ENCODE measurements at places on chromosomes 2 and 18. TPM values are rescaled to one million over a fixed set of nuclear protein-coding genes. Genes with fewer than 3 reads are reported as not detected.

Gene CIB4
- total RNA-seq, result not detected

DNA sequence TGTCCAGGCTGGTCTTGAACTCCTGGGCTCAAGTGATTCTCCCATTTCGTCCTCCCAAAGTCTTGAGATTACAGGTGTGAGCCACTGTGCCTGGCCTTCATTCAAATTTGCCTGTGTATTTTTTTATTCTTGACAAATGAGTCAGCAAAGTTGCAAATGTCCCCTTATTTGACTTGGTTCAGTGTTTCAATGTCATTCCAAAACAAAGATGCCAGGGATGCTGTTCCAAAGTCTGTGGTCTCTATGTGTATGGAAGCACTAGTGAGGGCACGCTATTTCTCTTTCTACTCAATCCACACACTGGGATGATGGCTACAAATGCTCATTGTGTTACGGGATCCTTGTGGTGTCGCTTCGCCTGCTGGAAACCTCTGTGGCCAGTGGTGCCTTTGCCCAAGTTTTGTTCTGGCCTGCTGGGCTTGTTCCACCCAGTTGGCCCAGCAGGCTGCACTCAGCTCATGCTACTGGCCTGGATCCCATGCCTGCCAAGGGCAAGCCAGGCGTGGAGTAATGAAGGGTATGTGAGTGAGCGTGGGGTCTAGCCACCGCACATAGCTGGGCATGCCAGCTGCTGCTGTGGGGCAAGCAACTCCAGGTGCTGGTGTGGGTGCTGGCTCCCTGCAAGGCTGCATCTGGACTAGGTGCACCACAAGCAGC lies 35.6 kb downstream of the FBXO48 start:
- H3K27me3 ChIP-seq, result no peaks in the 10 kb centered on the region
- H3K27ac ChIP-seq, result no peak overlapping the region
- no peaks in the 10 kb centered on the region for H3K4me1 ChIP-seq

DNA sequence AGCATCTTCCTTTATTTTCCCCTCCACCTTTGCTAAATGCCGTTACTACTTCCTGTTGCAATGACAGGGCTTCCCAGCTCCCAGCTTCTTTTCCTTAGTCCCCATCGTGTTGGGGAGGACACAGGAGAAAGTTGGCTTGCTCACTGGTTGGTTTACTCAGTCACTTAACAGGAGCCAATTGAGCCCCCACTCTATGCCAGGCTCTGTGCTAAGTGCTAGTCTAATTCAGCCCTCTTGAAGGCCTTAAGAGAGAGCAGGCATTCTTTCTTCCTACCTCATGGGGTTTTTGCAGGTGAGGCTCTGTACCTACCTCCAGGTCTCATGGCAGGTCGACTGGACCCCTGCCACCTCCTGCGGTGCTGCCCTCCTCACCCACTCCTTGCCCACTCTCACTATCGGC lies 20.1 kb downstream of the TANC1 start:
- no peaks in the 10 kb centered on the region for H3K4me1 ChIP-seq
- no peaks in the 10 kb centered on the region for H3K27me3 ChIP-seq
- peak overlapping the region; percentile 49 for H3K27ac ChIP-seq

Gene IL37
- not detected for total RNA-seq

GRCh38 chr2:241821460-241822263 lies 12.7 kb downstream of the NEU4 start:
- no peak overlapping the region for H3K4me3 ChIP-seq
- no peaks in the 10 kb centered on the region for H3K36me3 ChIP-seq
- peaks cover 4% of the 10 kb centered on the region for H3K27me3 ChIP-seq
- no peak overlapping the region for H3K27ac ChIP-seq
- H3K4me1 ChIP-seq, result peaks cover 11% of the 10 kb centered on the region

Gene MARCO
- not detected for total RNA-seq

DNA sequence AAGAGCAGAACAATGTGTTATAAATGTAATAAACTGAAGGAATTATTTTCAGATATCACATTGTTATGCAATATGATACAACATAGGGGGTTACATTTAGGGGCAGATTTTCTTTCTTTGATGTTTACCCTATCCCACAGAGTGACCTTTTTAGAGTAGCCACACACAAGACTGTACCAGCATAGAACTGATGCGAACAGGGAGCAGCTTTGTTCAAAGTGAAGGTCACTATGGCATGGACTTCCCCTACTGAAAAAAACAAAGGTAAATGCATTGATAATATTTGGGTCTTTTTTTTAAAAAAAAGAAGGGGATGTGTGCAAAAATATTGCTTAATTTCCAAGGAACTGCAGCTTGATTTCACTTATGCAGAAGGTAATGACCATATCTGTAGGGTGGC lies 1354.9 kb downstream of the SUCLG1 start:
- DNase-seq, result no peak
- H3K27me3 ChIP-seq, result no peaks in the 10 kb centered on the region
- no peak overlapping the region for H3K27ac ChIP-seq

Gene SOS1
- total RNA-seq, result 51.6 TPM

DNA sequence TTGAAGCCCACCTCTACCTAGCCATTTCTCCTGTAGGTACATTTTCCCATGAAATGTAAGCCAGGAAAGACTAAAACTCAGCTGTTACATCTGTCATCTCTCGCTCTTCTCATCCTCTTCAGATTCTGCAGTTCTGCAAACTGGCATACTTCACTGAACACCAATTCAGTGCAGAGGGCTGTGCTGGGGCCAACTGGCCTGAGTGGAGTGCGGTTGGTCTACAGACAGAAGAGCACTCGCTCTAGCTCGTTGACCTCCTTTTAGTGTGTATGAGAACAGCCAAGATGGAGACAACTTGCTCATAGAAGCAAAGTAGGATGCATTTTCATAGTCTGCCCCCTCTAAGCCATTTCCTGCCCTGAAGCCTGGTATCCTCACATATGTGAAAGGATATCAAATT lies 862.6 kb downstream of the BCL11A start:
- no peaks in the 10 kb centered on the region for H3K27me3 ChIP-seq
- peaks cover 2% of the 10 kb centered on the region for H3K36me3 ChIP-seq
- H3K4me3 ChIP-seq, result no peak overlapping the region
- H3K27ac ChIP-seq, result no peak overlapping the region
- no peak for DNase-seq

DNA sequence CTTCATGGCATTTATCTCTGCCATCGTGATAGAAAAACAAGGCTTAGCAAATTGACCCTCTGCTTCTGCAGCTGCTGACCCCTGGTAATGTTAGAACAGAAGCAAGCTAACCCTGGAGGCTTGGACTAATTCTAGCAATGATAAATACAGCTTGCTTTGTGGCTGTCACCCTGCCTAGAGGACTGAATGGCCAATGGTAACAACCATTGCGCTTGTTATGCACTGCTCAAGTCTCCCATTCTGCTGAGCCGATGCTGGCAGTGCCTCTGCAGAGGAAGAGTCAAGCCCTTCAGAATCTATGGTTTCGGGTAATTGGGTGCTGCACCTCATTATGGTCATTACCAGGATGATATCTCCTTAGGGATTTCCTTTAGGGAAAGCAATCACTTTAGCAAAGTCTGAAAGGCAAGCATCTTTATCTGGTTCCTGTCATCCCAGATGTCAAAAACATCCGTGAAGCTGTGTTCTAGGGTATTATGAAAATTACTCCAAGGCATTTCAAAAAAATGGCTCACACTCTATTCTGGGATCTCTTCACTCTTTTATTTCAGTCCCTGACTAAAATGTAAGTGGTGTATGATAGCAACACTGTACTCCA lies 186.8 kb upstream of the DLGAP1 start:
- H3K36me3 ChIP-seq, result no peaks in the 10 kb centered on the region
- H3K4me3 ChIP-seq, result no peak overlapping the region
- H3K4me1 ChIP-seq, result no peaks in the 10 kb centered on the region
- no peaks in the 10 kb centered on the region for H3K27me3 ChIP-seq

DNA sequence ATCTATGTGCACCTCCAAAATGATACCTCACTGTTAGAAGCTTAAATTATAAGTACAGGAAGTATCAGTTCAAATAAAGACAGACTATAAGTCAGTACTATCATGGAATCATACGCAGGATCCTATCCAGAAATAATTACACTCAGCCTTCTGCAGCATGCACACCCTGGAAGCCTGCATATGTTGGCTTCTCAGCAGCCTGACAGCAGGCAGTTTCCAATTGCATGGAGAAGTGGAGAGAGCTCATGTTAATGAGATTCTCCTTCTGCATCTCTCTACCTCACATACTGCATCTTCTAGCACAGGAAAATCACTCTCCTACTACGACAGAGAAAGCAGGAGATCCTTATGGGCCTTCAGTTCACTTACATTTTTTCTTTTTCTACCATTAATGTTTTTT lies 20.5 kb downstream of the NR4A2 start:
- no peak for DNase-seq
- H3K4me3 ChIP-seq, result no peak overlapping the region
- no peaks in the 10 kb centered on the region for H3K4me1 ChIP-seq

Gene CNGA3
- not detected for total RNA-seq

DNA sequence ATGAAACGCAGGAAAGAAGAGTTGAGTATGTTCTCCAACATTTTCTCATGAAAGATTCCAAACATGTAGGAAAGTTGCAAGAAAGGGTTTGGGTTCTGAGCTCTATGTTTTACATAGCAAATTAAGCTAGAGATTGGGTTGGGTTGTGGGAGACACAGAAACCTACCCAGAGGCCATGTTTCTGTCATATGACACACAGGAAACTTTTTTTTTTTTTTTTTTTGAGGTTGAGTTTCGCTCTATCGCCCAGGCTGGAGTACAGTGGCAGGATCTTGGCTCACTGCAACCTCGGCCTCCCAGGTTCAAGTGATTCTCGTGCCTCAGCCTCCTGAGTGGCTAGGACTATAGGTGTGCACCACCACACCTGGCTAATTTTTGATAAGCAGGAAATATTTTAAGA lies 57.6 kb downstream of the DOCK10 start:
- no peaks in the 10 kb centered on the region for H3K27me3 ChIP-seq
- H3K27ac ChIP-seq, result peak overlapping the region; percentile 98
- H3K4me3 ChIP-seq, result peak overlapping the region; percentile 61
- no peak for DNase-seq
- no peaks in the 10 kb centered on the region for H3K36me3 ChIP-seq

Gene TSGA10
- 23.8 TPM for total RNA-seq

Gene RPRM
- not detected for total RNA-seq

Gene FAM124B
- total RNA-seq, result not detected

- no peaks in the 10 kb centered on the region for H3K27me3 ChIP-seq
- peak; percentile 37 for DNase-seq
- peak overlapping the region; percentile 99 for H3K27ac ChIP-seq
- H3K4me1 ChIP-seq, result peaks cover 58% of the 10 kb centered on the region
Observed at GRCh38 chr2:234288974-234289455, 207.9 kb downstream of the ARL4C start.

Gene SCG2
- total RNA-seq, result not detected

Gene CXCR4
- 366 TPM for total RNA-seq

GRCh38 chr2:160039166-160039903 lies 23.1 kb downstream of the PLA2R1 start:
- no peak overlapping the region for H3K4me3 ChIP-seq
- H3K4me1 ChIP-seq, result no peaks in the 10 kb centered on the region
- no peak overlapping the region for H3K27ac ChIP-seq
- no peak for DNase-seq
- peaks cover 7% of the 10 kb centered on the region for H3K27me3 ChIP-seq

Gene CTLA4
- total RNA-seq, result 1.8 TPM

Gene CHRND
- total RNA-seq, result not detected

DNA sequence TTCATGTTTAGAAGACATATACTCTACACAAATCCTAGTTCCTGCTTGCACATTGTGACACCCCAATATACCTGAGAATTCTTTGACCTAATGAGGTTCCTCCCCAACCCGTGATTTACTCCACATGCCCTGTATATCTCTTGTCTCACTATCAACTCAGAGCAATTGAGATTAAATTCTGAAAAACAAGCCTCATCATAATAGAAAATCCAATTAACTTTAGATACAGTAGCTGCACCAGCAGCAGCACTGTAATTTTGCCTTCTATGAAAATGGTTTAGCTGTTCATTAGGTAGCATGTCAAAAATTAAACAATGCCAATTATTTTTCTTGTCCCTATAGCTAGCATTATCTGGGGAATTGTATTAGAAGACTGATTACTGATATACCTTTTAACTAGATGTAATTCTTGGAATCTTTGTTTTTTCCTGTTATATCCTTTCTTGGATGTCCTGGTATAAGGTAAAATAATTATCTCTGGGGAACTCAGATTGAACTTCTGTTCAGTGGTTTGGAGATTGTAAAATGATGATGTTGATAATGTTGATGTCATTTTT lies 218.9 kb upstream of the TANK start:
- H3K4me3 ChIP-seq, result no peak overlapping the region
- peak overlapping the region; percentile 14 for H3K27ac ChIP-seq

Gene IL36G
- not detected for total RNA-seq

GRCh38 chr18:37481072-37481471 lies 84.5 kb downstream of the CELF4 start:
- no peak for DNase-seq
- H3K27ac ChIP-seq, result no peak overlapping the region
- H3K36me3 ChIP-seq, result no peaks in the 10 kb centered on the region
- peaks cover 45% of the 10 kb centered on the region for H3K27me3 ChIP-seq
- H3K4me1 ChIP-seq, result peaks cover 5% of the 10 kb centered on the region

GRCh38 chr2:242031481-242032019 lies 162.0 kb downstream of the RTP5 start:
- peaks cover 37% of the 10 kb centered on the region for H3K4me1 ChIP-seq
- H3K4me3 ChIP-seq, result peak overlapping the region; percentile 88
- peaks cover 27% of the 10 kb centered on the region for H3K36me3 ChIP-seq
- H3K27me3 ChIP-seq, result no peaks in the 10 kb centered on the region
- peak; percentile 45 for DNase-seq

Gene LHCGR
- not detected for total RNA-seq

GRCh38 chr2:9018534-9018933 lies 15.1 kb upstream of the MBOAT2 start:
- no peaks in the 10 kb centered on the region for H3K4me1 ChIP-seq
- peaks cover 17% of the 10 kb centered on the region for H3K27me3 ChIP-seq
- no peak overlapping the region for H3K27ac ChIP-seq
- no peak overlapping the region for H3K4me3 ChIP-seq

GRCh38 chr2:235414422-235414821 lies 79.4 kb upstream of the AGAP1 start:
- peaks cover 9% of the 10 kb centered on the region for H3K27me3 ChIP-seq
- H3K27ac ChIP-seq, result no peak overlapping the region
- no peaks in the 10 kb centered on the region for H3K4me1 ChIP-seq

Measured in naive thymus-derived CD8-positive, alpha-beta T cell (primary cell).